AG09309 (cell line): ENCODE measurements at places on chromosomes 12 and 14.

GRCh38 chr12:65646127-65646643 is 178.1 kb upstream of the HMGA2 start:
- DNase-seq: no peak

DNA sequence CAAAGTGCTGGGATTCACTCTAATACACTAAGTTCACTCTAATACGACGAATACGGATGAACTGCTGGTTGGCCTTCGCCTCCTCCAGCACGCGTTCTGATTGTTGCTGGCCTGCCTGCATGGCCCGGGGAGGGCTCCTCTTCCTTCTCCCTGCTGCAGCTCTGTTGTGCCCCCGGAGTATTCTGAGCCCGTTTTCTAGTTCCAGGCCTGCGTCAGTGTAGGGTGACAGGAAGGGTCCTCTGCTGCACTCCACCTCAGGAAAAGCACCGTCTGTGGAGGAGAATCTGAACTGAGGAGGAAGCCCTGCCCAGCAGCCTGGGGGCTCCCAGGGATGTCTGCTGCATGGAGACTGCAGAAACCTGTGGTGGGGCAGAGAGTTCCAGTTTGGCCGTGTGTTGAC is 44.4 kb downstream of the DDX51 start:
- DNase-seq: no peak

DNA sequence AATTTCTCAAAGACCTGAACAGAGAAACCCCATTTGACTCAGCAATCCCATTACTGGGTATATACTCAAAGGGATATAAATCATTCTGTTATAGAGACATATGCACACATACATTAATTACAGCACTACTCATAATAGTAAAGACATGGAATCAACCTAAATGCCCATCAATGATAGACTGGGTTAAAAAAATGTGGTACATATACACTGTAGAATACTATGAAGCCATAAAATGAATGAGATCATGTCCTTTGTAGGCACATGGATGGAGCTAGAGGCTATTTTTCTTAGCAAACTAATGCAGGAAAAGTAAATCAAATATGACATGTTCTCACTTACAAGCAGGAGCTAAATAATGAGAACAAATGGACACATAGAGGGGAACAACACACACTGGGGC is 303.8 kb downstream of the BTG1 start:
- DNase-seq: no peak

GRCh38 chr12:28378736-28379135 is 188.5 kb downstream of the CCDC91 start:
- DNase-seq: peak; percentile 90

- no peak for DNase-seq
Measured at GRCh38 chr14:103905842-103906456, 22.3 kb upstream of the TDRD9 start.

- no peak for DNase-seq
Measured at GRCh38 chr14:72663956-72664650, 229.8 kb downstream of the DPF3 start.

DNA sequence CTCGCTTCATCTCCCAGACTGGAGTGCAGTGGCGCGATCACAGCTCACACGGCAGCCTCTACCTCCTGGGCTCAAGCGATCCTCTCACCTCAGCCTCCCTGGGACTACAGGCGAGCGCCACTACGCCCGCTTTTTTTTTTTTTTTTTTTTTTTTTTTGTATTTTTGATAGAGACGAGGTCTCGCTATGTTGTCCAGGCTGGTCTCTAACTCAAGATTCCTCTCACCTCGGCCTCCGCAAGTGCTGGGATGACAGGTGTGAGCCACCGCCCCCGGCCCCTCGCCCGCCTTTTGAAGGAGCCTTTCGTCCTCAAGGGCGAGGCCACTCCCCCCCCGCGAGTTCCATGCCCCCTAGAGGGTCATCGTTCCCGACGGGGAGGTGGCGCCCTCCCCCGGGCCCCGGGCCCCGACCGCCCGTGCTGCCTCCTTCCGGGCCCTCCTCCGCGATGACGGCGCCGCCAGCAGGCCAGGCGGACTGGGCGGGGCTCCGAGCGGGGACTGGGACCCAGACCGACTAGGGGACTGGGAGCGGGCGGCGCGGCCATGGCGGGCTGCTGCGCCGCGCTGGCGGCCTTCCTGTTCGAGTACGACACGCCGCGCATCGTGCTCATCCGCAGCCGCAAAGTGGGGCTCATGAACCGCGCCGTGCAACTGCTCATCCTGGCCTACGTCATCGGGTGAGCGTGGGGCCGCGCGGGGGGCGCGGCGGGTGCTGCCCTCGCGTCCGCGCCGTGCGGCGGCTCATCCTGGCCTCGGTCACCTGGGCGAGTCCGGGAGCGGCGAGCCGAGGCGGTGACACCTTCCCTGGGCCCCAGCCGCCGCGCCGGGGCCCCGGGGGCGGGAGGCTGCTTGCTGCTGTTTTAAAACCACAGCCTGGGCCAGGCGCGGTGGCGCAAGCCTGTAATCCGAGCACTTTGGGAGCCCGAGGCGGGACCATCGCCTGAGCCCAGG is at the start of gene P2RX4:
Gene P2RX4, plus strand, starts transcription at position 506 of the 949 bp plus-strand sequence. Its CDS starts 36 bp downstream, at position 542.
- DNase-seq: peak; percentile 11

- no peak for DNase-seq
Measured at GRCh38 chr14:74863274-74863673, 12.7 kb downstream of the PROX2 start.

- peak; percentile 94 for DNase-seq
Measured at GRCh38 chr12:103858953-103859601, 18.0 kb upstream of the NT5DC3 start.

DNA sequence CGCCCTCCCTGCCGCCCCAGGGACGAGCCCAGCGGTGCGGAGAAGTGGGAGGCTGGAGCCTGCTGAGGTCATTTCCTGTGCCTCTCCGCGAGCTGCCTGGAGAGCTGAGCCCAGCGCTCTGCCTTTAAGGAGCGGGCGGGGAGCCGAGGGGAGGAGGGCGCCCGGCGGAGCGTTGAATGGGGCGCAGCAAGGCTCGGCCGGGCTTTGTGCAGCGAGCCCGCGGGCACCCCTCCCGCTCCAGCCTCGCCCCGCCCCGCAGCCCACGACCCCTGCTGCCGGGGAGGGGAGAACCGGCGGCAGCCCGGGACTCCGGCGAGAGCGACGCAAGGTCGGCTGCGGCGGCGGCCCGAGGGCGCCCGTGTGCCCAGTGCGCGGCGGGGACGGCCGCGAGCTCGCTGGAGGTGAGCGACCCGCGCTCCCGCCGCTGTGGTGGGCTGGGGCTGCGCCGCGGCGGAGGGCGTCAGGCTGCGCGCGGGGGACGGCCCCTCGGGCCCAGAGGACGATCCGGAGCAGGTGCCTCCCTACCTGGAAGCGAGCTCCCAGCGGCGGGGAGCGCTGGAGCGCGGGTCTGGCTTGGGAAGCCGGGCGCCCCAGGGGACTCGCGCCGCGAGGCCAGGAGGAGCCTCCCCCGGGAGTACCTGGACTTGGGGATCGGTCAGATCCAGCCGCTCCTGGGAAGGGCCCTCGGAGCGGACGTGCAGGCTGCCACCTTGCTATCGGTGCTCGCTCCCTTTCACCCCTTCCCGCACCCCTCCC is at the start of gene PLEKHH1:
Gene PLEKHH1, plus strand, starts transcription at position 293 of the 756 bp plus-strand sequence. CDS start 8,578 bp downstream, outside the sequence.
- no peak for DNase-seq

DNA sequence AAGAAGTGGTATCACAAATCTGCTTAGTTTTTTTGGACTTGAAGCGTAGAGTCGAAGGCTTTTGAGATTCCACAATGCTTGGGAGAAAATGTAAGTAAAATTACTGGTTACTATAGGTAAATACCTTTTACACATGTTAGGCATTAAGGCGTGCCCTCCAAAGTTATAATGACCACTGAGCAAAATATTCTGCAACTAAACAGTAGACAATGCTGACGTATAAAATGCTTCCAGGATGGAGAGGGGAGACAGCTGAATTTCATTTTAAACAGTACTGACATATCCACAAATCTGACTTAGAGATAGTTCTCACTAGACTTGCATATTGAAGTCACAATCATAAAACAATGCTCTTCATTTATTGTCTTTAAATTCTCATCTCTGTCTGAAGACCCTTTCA is 144.5 kb upstream of the DCN start:
- DNase-seq: no peak

GRCh38 chr12:100017056-100017455 is 32.3 kb upstream of the ANKS1B start:
- no peak for DNase-seq

DNA sequence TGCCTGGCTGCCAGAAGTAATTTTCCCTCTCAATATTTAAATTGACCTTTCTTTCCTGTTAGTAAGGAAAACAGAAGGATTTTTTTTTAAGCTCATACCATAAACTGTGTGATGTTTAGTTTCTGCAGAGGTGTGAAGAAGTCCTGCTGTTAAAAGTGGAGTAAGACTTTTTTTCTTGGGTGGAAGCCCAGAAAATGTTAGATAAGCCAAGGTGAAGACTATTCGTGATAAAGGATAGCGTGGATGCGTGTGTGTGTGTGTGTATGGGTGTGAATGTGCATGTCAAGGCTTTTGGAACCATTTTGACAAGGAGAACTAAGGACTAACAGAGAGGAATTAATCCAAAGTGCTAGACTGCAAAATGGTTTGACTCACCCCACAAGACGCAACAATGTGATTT is 152.9 kb upstream of the SEL1L start:
- DNase-seq: no peak

- no peak for DNase-seq
Measured at GRCh38 chr14:68315081-68315480, 477.8 kb downstream of the ZFP36L1 start.

- DNase-seq: no peak
Measured at GRCh38 chr14:75181293-75182062, 5.1 kb upstream of the TMED10 start.

DNA sequence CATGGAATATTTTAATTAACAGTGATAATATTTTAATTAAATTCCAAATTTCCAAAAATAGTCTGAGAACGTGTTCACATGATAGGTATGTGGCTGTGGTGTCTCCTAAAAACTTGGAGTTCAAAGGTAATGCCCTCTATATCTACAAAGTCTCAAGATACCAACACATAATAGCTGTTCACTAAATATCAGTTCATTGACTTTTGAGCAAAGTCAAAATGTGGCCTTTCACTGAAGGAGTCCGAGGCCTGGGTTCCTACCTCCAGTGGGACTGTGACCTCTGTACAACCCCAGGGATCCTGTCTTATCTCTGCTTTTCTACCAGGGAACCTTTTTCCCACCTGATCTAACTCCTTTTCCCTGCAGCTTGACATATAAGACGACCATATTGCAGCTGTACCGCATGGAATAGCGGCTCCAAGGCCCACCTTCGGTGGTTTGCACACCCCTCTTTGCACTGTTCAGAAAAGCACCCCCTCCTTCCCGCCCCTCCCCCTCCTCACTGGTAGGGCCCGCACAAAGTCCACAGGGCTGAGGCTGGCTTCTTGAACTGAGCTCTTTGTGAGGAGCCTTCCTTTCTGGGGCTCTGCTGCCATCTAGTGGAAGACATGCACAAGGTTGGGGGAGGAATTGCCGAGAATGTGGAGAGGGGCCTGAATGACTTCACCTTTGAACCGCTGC is 3.1 kb downstream of the CCND2 start:
- peak; percentile 33 for DNase-seq

GRCh38 chr12:13179211-13180074 is 17.1 kb upstream of the EMP1 start:
- DNase-seq: no peak

DNA sequence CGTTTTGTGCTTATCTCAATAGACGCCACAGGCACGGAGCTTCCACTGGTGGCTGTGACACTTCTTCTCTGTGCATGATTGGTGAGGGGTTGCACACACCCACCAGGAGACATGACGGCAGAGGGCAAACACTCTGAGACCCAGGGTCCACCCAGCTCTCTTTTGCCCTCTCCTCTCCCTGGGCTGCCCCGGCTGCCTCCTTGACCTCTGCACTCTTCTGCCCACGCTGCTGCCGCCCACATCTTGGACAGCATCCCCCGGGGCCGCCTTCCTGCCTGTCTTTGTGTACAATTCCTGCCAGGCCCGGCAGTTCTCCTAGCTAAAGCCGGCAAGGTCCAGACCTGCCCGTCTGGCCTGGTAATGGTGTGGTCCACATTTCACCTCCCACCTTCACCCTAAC is 44.7 kb downstream of the DPF3 start:
- no peak for DNase-seq

- DNase-seq: no peak
Measured at GRCh38 chr14:73238424-73238852, 1.1 kb downstream of the PAPLN start.

- DNase-seq: no peak
Measured at GRCh38 chr12:98483621-98484503, 31.5 kb upstream of the TMPO start.

GRCh38 chr12:50542448-50542847 is 37.7 kb downstream of the DIP2B start:
- no peak for DNase-seq

GRCh38 chr14:24309538-24310264 is at the start of gene LTB4R2:
TSS of gene LTB4R2 (plus strand) at chr14:24310140. CDS start at chr14:24310665, 525 bp downstream.
- no peak for DNase-seq

GRCh38 chr12:46451276-46452021 is 78.9 kb upstream of the SLC38A2 start:
- DNase-seq: no peak

DNA sequence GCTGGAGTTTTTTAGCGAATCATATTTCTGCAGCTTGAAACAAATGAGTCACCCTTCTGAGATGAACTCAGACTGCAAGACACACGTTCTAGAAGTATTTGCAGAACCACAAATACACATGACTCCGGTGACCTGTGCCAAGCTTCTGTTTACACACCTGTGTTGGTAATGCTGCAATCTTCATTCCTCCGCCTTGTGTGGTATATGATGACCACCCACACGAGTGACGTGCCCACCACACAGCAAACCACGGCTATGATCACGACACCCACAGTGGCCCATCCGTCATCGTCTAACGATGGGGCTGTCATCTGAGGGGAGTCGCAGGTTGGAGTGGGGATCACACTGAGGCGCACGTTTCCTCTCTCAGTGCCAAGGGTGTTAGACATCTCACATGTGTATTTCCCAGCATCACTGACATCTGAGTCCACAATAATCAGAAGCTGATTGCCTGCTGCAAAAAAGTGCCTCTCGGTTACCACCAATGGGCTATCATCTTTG is 43.0 kb downstream of the LRIG3 start:
- DNase-seq: peak; percentile 71

GRCh38 chr12:24664161-24664880 is 284.6 kb downstream of the BCAT1 start:
- no peak for DNase-seq

DNA sequence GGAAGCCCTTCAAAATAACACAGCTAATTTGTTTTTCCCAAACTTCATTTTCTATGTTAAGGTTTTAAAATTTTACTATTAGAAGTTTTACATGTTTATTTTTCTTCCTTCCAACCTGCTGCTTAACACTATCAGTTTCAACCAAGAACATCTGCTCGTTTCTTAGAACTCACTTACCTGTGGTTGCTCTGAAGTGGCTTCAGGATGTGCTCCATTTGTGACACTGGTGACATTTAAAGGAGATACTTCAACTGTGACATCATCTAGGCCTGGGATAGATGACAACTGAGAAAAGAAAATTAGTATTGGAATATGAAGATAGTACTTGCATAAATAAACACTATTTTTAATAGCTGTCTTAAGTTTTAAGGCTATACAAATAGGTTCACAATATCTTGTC is 17.9 kb downstream of the WASHC3 start:
- DNase-seq: no peak
